ENCODE measurements at places on chromosomes 1 and 21.
A peak's percentile ranks its signal among the peaks of the same experiment; 100 is the strongest.

DNA sequence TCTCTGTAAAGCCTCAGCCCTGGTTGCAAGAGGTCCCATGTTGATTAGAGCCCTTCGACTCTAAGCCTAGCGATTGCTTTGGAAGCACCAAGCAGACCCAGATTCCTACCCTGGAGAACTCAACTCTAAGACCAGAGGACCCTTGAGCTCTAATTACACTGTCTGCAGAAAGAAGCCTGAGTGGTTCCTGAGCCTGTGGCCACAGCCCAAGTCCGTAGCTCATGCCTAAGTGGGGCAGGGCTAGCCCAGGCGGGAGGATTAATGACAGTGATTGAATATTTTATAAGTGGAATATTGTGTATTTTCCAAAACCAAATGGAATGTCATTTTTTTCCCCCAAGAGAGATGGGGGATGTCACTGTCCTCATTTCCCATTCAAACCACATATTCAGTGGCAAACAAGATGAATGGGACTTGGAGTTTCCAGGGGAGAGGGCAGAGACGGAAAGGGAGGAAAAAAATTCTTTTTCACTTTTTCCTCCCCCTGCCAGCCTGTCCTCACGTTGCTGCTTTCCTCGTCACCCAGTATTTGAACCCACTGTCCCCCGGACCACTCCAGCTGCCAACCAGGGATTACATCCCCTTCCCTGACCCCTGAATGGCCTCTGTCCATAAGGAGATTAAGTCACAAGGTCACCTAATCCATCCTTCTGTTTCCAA, 79.6 kb upstream of the CTTNBP2NL start:
- DNase-seq: no peak

- peak; percentile 0 for DNase-seq
Observed at GRCh38 chr21:18812308-18812707, 408.7 kb upstream of the TMPRSS15 start.

DNA sequence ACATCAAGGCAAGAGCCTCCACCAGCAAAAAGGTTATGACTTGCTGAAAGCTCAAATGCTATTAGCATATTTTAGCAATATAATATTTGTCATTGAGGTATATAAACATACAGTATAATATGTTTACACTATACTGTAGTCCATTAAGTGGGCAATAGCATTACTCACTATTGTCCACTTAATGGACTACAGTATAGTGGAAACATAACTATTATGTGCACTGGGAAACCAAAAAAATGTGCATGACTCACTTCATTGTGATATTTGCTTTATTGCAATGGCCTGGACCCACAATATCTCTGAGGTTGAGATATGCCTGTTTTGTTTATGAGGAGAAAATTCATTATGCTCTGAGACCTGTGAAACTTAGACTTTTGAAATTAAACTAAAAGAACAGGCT, 300.0 kb downstream of the BARHL2 start:
- no peak for DNase-seq

- peak; percentile 61 for DNase-seq
Observed at GRCh38 chr1:46401154-46401913, 7.2 kb downstream of the FAAH start.
